ENCODE measurements at places on chromosomes 12 and 14. TPM values are rescaled to one million over a fixed set of nuclear protein-coding genes. Genes with fewer than 3 reads are reported as not detected.

- peak; percentile 78 for DNase-seq
- H3K4me1 ChIP-seq = peaks cover 31% of the 10 kb centered on the region
- no peaks in the 10 kb centered on the region for H3K36me3 ChIP-seq
- H3K27ac ChIP-seq = peak overlapping the region; percentile 97
- H3K27me3 ChIP-seq = no peaks in the 10 kb centered on the region
Observed at GRCh38 chr12:48198672-48198971, 4.5 kb downstream of the OR10AD1 start.

DNA sequence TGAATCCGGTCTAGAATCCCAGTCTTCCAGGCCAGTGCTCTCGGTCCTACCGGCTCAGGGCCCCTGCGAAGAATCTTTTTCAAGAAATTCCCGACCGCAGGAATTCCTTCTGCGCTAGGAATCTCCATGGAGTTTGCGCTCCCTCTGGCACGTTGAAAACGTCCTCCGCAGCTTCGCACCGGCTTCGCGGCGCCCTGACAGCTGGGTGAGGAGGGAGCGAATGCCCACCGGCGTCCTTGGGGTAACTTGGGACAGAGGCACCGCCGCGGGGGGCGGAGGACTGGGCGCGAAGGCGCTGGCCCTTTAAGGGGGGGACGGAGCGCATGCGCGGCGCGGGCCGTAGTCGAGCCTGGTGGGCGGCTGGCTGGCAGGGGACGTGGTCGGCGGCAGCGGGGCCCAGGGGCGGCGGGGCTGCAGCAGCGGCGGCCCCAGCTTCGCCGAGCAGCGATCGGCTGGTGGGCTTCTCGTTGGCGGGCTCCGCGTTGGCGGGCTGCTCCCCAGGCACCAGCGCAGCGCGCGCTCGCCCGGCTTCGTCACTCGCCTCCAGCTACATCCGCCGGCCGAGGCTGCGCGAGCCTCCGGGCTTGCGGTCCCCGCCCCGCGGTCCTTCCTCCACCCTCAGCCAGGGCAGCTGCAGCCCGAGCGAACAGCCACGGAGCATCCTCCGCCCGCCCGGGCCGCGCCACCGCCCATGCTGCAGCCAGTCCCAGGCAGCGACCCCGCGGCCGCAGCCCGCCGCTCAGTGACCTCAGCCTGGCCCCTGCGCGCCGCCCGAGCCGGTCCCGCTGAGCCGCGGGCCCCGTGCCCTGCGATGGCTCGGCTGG is at the start of gene VASH1:
Gene VASH1 (plus strand): TSS at position 333 of the 824 bp plus-strand sequence. CDS start 1,354 bp downstream, outside the sequence.
- peak within 1 kb of the TSS; percentile 61 for H3K4me3 ChIP-seq
- no peaks in the 10 kb centered on the region for H3K27me3 ChIP-seq
- no peaks in the 10 kb centered on the region for H3K36me3 ChIP-seq
- H3K27ac ChIP-seq = peak within 1 kb of the TSS; percentile 78

Gene HAL
- total RNA-seq = 0.14 TPM

- H3K4me1 ChIP-seq = peaks cover 19% of the 10 kb centered on the region
- H3K27me3 ChIP-seq = no peaks in the 10 kb centered on the region
- no peak overlapping the region for H3K4me3 ChIP-seq
- DNase-seq = no peak
Observed at GRCh38 chr12:124032265-124032886, 59.4 kb downstream of the ZNF664 start.

Gene PCK2
- 7.1 TPM for total RNA-seq

DNA sequence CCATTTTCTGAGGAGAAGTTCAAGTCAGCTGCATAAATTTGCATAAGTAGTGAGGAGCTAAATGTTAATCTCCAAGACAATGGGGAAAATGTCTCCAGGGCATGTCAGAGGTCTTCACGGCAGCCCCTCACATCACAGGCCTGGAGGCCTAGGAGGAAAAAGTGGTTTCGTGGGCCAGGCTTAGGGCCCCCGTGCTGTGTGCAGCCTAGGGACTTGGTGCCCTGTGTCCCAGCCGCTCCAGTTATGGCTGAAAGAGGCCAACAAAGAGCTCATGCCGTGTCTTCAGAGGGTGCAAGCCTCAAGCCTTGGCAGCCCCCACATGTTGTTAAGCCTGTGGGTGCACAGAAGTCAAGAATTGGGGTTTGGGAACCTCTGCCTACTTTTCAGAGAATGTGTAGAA is 41.9 kb upstream of the RD3L start:
- no peak for DNase-seq
- H3K4me3 ChIP-seq = no peak overlapping the region
- H3K36me3 ChIP-seq = no peaks in the 10 kb centered on the region
- no peaks in the 10 kb centered on the region for H3K27me3 ChIP-seq
- no peaks in the 10 kb centered on the region for H3K4me1 ChIP-seq
- H3K27ac ChIP-seq = no peak overlapping the region

DNA sequence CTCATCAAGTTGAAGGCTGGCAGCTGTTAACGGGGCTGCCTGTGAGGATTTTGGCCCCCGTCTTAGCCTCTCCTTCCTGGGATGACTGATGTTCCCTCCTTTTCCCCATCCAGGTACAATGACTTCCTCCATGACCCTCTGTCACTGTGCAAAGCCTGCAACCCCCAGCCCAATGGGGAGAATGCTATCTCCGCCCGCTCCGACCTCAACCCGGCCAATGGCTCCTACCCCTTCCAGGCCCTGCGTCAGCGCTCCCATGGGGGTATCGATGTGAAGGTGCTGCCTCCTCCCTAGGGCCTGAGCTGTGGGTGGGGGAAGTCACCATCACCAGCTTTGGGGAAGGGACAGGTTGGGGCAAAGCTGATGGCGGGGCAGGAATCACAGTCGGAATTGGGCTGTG is 16.1 kb downstream of the SDS start:
- peaks cover 5% of the 10 kb centered on the region for H3K36me3 ChIP-seq
- H3K4me3 ChIP-seq = no peak overlapping the region
- no peaks in the 10 kb centered on the region for H3K27me3 ChIP-seq
- no peaks in the 10 kb centered on the region for H3K4me1 ChIP-seq
- no peak for DNase-seq
- no peak overlapping the region for H3K27ac ChIP-seq

All from sigmoid colon (tissue), 7 donors.